ENCODE measurements at places on chromosomes 1 and 21.

DNA sequence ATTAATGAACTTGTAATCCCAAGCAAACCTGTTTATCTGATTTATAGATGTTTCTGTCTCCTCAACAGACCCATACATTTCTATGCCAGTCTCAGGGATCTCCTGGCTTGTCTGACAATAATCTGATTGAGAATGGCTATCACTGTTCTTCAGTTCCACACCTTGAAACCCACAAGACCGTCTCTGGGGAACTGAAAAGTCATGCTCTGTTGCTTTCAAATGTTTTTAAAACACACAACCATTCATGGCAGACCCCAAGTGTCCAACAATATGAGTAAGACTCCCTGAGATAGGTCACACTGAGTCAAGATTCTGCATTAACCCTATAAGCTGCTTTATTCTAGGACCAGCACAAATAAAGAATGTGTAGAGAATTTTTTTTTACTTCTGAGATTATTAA lies 611.2 kb upstream of the PLXNA2 start:
- no peak for DNase-seq

- DNase-seq = no peak
Observed at GRCh38 chr1:97017895-97018294, 296.3 kb downstream of the PTBP2 start.

GRCh38 chr1:15618077-15618654 lies 908 bp downstream of the DDI2 start:
- no peak for DNase-seq

DNA sequence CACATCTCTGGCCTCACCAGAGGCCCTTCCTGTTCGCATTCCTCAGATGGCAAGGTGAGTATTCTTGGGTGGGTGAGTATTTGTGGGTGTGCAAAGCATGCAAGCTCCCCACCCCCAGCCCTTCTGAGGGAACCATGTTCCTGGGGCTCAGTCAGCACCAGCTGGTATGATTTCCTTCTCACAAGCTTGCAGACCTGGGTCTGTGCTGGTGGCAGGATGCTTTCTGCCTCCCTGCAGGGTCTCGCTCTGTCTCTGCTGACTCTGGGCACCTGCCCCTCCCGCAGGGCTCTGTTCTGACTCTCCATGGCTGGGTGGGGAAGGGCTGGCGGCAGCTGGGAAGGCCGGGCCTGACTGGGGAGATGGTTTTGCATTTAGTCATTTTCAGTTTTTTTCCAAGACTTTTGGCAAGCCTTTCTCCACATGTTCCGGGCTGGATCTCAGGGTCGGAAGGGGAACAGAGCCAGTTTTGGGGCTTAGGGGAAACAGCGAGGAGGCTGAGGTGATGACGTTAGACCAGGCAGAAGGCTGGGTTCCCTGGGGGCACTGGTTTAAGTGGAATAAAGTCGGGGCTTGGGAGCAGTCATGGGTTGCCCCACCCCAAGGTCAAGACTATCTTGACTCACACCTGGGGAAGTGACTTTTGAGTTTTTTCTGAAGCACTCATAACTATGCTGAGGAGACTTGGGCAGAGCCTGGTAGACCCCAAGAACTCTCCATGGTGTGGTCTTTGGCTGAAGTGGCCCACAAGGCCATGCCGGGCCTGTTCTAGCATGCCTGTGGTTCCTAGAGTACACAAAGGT lies 6.2 kb downstream of the RASSF5 start:
- no peak for DNase-seq

GRCh38 chr1:174916846-174917245 lies 82.9 kb upstream of the CACYBP start:
- DNase-seq = no peak

DNA sequence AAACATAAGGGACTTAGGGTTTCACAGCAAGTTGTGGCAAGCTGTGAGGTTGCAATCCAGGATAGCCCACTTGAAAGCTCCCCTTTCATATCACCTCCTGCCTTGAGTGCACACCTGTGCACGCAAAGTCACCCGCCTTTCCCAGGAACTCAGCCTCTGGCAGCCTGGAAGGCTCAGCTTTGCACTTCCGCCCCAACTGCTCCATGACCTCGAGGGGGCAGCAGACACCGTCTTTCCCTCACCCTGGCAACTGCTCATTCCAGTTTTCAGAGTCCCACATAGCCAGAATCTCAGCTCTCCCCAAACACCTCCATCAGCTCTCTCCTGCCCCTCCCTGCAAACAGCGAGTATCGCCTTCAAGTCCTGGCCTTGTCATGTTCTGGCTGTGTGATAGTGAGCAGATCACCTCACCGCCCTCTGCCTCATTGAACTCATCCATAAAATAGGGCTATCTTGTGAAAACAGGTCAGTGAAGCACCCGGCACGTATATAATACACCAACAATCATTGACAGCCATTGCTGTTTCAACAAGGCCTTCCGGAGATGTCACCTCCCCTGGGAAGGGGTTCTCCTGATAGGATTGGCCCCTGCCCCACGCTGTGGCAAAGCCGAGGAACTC lies 32.2 kb upstream of the EPB41 start:
- DNase-seq = no peak

DNA sequence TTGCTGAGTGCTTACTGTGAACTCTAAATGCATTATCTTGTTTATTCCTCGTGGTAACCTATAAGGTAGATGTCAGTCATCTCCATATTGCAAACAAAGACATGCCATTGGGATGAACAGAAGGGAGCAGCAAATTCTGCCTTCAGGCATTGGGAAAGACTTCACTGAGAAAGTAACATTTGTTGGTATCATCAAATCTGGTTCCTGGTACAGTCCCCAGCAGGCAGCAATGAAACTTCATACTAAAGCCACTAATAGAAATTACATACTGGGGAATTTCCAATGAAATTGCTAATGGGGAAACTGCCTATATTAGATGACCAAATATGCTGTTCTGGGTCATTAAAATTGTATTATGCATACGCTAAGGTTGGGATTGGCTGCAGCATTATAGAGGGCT lies 47.3 kb upstream of the ST6GALNAC5 start:
- DNase-seq = no peak

- DNase-seq = no peak
Observed at GRCh38 chr1:41657679-41658295, 173.3 kb upstream of the EDN2 start.

DNA sequence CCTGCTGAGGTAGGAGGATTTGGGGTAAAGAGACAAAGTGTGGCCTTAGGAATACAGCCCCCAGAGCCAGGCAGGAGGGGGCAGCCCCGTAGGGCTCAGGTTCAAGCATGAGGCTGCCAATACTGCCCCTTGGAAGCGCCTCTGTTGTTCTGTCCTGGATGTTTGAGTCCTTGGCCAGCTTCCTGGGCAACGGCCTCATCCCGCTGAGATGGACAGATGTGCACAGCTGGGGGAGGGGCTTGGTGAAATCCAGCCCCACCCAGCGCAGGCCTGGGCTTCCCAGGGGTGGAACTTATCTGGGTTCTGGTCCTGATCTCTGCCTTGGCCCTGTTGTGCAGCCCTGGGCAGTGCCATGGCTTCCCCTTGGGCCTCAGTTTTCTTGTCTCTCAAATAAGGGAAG lies 34.8 kb upstream of the MAN1C1 start:
- DNase-seq = no peak

GRCh38 chr1:170562646-170563338 lies 30.8 kb downstream of the GORAB start:
- no peak for DNase-seq

- no peak for DNase-seq
Observed at GRCh38 chr1:207805841-207806421, 54.1 kb downstream of the CD46 start.

GRCh38 chr1:153805886-153806719 lies 30.9 kb downstream of the SLC27A3 start:
- DNase-seq = no peak

DNA sequence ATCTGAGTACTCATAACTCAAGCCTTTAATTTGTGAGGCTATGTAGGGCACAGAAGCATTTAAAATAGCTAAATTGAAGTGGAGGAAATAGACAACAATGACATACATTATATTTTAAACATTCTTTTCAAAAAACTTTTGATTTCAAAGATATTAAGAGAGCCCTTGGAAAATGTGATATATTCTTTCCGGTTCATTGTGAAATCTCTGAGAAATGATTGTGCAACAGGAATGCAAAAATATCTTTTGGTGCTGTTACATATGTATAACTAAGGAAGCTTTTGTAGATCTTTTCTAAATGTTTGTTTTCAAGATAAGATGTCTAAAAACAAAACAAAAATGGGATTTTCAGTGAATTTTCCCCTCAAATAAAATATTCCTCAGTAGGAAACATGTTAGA lies 185.2 kb downstream of the LEPR start:
- no peak for DNase-seq

DNA sequence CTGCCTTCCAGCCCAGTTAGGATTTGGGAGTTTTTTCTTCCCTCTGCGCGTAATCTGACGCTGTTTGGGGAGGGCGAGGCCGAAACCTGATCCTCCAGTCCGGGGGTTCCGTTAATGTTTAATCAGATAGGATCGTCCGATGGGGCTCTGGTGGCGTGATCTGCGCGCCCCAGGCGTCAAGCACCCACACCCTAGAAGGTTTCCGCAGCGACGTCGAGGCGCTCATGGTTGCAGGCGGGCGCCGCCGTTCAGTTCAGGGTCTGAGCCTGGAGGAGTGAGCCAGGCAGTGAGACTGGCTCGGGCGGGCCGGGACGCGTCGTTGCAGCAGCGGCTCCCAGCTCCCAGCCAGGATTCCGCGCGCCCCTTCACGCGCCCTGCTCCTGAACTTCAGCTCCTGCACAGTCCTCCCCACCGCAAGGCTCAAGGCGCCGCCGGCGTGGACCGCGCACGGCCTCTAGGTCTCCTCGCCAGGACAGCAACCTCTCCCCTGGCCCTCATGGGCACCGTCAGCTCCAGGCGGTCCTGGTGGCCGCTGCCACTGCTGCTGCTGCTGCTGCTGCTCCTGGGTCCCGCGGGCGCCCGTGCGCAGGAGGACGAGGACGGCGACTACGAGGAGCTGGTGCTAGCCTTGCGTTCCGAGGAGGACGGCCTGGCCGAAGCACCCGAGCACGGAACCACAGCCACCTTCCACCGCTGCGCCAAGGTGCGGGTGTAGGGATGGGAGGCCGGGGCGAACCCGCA lies at the start of gene PCSK9:
PCSK9 (plus strand) TSS at position 207 of the 741 bp plus-strand sequence; CDS start at position 497, 290 bp downstream.
- no peak for DNase-seq

DNA sequence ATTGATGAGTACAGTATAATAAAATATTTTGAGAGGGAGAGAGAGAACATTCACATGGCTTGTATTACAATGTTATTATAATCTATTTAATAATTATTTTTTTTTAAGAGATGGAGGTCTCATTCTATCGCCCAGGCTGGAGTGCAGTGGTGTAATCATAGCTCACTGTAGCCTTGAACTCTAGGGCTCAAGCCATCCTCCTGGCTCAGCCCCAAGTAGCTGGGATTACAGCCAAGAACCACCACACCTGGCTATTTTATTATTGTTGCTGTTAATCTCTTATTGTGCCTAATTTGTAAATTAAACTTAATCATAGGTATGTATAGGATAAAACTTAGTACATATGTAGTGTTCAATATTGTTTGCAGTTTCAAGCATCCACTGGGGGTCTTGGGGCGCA lies 57.8 kb downstream of the HS2ST1 start:
- DNase-seq = no peak

- DNase-seq = no peak
Observed at GRCh38 chr1:37945743-37946702, 830 bp downstream of the INPP5B start.

DNA sequence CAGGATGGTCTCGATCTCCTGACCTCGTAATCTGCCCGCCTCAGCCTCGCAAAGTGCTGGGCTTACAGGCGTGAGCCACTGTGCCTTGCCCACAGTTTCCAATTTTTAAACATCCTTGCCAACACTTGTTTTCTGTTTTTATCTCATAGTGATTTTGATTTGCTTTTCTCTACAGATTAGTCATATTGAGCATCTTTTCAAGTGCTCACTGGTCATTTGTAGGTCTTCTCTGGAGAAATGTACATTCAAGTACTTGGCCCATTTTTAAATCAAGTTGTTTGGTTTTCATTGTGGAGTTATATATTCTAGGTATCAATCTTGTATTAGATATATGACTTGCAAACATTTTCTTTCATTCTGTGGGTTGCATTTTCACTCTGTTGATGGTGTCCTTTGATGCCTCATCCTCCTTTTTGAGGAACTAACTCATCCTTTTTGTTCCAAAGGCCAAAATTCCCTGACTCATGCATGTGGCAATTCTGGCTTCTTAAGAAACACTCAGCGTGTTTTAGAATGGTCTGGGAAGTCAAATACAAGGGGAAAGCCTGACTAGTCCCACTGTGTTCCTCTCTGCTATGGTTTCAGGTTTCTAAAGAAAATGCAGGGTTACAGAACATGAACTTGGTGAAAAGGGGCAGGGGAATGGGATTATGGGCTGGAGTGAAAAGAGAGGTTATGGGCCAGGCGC lies 37.3 kb downstream of the PTAFR start:
- no peak for DNase-seq

DNA sequence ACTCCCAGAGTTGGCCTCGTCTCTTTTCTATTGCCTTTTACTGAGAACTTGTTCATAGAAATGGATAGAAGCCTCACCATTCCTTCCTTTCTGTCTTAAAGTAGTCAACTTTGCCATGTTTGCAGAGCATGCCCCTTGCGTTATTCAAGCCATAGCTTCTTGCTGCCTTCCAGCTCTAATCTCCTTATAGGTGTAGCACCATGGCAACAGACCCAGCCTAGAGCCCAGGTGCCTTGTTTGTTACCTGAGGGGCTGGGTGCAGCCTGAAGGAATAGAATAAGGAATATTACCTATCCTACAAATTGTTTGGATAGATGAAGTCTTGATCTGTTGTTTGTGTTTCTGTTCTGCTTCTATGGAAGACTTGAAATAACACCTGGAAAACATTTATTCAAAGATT lies 59.9 kb downstream of the CLEC20A start:
- DNase-seq = no peak

GRCh38 chr1:231879296-231879695 lies 252.7 kb downstream of the DISC1 start:
- DNase-seq = no peak

DNA sequence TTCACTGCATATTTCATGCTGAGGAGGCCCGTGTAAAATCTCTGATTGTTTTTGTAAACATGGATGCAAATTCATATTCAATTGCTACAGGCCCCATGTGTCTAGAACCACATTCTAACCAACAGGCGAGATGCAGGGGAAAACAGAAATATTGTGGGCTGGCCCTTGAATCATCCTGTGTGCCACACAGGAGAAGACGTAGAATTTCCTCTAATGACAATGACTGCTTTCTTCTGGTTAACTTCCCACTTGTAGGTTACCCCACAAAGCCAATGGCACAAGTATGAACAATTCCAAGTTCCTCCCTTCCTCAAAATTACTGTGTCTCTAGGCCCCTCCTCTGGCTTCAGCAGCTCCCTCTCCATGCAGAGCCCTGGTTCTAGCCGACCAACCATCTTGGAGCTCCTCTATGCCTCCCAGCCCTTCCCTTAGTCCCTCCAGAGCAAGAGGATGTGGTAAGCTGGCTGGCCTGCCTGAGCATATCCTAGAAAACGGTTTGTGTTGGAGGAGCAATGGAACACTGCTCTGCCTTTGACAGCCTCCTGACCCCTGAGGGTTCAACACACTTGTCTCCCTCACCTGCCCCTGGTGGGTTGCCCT lies 205.2 kb downstream of the HS2ST1 start:
- DNase-seq = no peak

DNA sequence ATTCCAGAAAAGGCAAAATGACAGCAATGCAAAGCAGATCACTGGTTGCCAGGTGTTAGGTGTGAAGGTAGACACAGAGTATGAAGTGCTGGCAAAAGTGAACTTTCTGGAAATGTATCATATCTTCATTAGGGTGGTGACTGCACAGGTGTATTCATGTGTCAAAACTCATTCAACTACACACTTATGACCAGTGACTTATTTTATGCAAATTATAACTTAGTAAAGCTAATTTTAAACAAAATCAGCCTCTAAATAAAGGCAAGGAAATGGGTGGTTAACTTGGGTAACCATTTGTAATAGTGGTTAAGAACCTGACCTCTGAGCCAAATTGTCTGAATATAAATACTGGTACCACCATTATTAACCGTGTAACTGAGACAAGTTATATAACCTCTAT lies 7.4 kb downstream of the COP1 start:
- no peak for DNase-seq
